Activated T-cell treated with anti-CD3 and anti-CD28 coated beads for 48 hours (primary cell): ENCODE measurements at places on chromosomes 13 and 19.

DNA sequence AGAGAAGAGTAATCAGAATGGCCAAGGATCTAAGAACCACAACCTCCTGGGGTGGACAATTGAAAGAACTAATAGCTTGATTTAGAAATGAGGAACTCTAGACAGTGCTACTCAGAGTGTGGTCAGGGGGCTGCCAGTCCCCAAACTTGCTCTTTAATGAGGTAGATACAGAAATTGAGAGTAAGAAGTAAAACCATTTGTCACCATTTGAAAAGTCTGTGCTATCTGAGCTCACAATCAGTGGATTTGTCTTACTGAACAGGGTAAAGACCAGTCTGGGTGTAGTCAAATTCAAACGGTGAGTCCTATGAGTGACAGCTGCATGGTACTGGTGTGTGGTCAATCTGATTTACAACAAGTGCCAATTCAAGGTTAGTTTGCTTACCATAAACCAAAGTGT, 118.9 kb downstream of the KL start:
- no peak for DNase-seq

DNA sequence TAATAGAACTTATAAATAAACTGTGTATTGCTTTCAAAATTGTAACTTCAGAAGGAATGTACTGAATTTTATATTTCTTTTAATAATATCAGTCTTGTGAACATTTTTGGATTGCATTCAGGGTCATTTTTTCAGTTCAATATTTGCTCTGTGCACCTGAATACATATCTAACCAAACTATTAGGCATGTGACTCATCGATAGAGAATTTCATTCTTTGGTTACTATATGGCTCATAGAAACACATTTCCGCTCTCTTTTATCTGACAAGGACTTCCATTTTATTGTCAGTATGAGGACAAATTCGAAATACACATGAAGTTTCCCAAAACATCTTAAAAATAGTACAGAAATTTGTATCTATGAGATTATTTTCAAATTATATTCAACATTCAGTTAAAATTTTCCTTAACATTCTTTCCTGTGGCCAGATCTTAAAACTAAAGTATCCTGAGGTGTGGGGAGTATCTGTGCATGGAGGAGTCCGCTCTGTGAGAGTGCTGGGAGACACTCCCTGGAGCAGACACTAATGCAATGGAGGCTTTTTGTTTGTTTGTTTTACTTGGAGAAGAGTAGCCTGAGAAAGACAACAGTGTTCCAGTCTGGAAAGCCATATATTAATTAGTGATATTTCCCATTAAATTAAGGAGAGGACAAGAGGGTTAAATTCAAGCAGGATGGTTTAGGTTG, 483.6 kb downstream of the PCDH20 start:
- DNase-seq = no peak

GRCh38 chr19:2446381-2446780, 10.4 kb downstream of the LMNB2 start:
- DNase-seq = no peak

GRCh38 chr13:26946684-26947343, 186.2 kb upstream of the GPR12 start:
- DNase-seq = no peak

DNA sequence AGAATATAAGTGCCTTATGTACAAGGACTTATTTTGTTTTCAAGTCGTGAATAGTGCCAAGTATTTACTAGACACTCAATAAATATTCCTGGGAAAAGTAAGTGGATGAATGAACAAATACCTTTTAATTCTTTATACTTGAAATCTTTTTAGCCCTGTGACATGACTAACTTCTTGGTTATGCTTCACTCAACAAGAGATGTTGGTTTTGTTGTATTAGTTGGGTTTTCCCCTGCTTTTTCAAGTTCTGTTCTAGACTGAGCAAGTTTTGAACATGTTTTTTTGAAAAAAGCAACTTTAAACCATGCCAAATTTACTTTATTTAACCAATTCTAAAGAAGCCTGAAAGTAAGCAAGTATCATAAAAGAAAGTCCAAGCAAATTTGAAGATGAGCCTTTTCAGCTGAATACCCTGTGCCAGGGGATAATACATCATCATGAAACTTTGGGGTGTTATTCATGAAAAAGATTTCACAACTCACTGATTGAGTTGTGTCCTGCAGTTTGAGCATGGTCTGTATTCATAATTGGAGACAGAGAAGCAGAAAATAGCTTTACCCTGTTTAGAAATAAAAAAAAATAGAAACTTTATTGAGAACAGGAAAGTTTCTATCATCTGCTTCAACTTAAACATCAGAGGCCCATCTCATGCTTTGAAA, 11.1 kb downstream of the LMO7 start:
- DNase-seq = no peak

- no peak for DNase-seq
Measured at GRCh38 chr13:40597735-40598365, 68.6 kb downstream of the FOXO1 start.

DNA sequence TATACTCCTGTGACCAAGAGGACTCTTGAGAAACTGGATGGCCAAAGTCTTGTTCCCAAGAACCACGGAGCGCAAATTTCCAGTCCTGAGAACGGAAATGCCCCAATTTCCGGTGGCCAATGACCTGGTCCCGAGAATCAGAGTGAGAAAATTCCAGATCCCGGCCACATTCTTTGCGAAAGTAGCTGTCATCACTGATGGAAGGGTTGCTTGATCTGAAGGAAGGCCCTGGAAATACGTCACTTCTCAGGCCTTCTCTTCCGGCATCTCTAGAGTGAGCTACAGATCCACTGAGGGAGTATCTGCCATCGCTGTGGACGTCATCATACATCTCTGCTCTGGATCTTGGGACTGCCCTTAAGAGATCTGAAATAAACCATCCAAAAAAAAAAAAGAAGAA, 7.5 kb downstream of the SUGP2 start:
- no peak for DNase-seq

- no peak for DNase-seq
Measured at GRCh38 chr19:32566246-32566830, 14.7 kb upstream of the PDCD5 start.

DNA sequence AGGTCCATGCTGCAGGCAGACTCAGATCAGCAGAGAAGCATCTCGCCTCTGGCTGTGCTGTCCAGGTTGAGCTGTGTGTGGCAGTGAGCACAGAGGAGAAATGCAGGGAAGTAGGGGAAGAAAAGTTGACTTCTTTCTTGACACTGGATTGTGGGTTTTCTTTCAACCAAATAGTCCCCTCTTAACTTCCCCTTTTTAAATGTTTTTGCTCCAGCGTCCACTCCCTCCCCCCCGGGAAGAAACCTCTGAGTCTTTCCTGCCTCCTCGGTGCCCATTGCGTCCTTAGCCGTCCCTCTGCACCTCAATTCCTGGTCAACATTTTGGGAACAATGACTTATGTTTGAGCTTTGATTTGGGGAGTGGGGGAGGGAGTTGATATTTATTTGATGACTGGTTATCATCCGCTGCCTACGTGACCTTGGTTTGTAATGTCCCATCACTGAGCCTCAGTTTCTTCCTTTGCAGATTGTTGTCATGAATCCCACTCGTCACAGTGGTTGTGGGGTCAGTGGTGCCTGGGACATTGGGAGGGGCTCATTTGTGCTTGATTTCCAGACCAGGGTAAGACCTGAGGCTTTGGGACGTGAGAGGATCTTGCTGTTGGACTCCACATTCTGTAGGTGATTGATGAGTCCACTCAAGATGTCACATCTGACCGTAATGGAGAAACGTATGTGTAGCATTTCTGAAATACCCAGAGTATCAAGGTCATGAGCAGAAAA, at the start of gene LILRB2:
TSS of gene LILRB2 (minus strand) at position 104 of the 722 bp plus-strand sequence. CDS start 614 bp downstream, outside the sequence.
- DNase-seq = no peak

DNA sequence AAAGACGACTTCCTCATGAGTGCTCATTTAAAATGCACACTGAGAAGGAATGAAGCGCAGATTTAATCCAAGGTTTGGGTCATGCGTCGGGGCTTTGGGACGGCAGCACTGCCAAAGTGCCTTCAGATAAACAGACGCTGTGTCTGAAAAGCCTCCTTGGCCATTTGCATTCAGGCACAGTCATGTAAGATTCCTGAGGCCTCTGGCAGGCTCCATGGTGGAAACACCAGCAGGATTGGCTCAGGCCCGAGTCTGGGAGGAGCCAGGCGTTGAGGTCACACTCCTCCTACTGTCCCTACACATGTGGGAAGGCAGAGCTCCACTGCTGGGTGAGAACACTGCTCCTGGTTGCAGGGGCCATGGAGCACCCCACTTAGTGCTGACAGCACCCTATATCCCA, 113.3 kb upstream of the KL start:
- DNase-seq = no peak

DNA sequence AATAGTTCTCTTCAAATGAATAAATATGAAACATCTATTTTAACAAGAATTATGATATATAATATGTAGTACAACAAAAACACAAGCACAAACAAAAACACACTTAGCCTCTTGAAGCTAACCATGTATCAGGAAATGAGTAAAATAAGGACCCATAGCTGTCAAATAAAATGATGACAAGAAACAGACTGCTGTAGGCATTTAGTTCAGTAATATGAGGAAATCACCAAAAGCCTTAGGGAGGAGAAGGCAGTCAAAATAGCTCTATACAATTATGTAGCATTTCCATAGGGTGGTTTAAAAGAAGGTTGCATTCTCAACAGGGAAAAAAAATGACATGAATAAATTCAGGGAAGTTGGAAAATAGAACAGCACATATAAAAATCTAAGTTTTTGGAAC, 163.4 kb downstream of the PCDH20 start:
- DNase-seq = no peak

GRCh38 chr13:21898459-21898858, 227.6 kb downstream of the FGF9 start:
- no peak for DNase-seq
